ENCODE measurements at places on chromosomes 5 and 9. TPM values are rescaled to one million over a fixed set of nuclear protein-coding genes. Genes with fewer than 3 reads are reported as not detected.

Gene SRA1
- polyA plus RNA-seq, result 29.8 TPM

Gene POLK
- 4.0 TPM for polyA plus RNA-seq

Gene NOXA1
- polyA plus RNA-seq, result 10.6 TPM

Gene KLF9
- polyA plus RNA-seq, result 31.9 TPM

Gene FOXD4L6
- not detected for polyA plus RNA-seq

Gene IFNA2
- polyA plus RNA-seq, result not detected

Gene TICAM2
- 1.9 TPM for polyA plus RNA-seq

Gene LEAP2
- 0.62 TPM for polyA plus RNA-seq

Gene ALG2
- 17.7 TPM for polyA plus RNA-seq

Gene DBN1
- 31.5 TPM for polyA plus RNA-seq

Gene FXN
- 7.8 TPM for polyA plus RNA-seq

Gene SV2C
- polyA plus RNA-seq, result 0.25 TPM

Gene FGFR4
- 2.4 TPM for polyA plus RNA-seq

Gene CARD9
- polyA plus RNA-seq, result 1.3 TPM

Gene RLN2
- polyA plus RNA-seq, result 0.13 TPM

All from heart right ventricle (tissue), 16 donors.